ENCODE measurements at places on chromosomes 6 and 20.

DNA sequence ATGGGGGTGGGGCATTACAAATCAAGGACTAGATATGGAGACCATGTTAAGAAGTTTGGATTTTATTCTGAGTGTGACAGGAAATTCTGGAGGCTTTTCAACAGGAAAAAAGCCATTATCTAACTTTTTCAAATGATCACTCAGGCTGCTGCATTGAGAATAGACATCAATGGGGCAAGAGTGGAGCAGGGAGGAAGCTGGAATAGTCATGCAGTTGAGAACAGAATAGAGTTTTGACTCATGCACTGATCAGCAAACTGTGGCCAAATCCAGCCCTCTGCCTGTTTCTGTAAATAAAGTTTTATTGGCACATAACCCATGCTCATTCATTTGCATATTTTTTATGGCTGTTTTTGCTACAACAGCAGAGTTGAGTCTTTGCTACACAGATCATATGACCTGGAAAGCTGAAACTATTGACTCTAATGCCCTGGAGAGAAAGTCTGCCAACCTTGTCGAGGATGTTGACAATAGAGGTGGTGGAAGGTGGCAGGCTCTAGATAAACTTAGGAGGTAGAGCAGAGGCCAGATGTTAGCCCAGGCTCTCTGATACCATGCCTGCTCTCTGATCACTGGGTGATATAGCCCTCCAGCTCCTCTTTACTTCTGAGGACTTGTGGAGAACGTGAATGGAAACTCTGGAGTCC lies 441.8 kb downstream of the PTPRT start:
- no peak for DNase-seq

DNA sequence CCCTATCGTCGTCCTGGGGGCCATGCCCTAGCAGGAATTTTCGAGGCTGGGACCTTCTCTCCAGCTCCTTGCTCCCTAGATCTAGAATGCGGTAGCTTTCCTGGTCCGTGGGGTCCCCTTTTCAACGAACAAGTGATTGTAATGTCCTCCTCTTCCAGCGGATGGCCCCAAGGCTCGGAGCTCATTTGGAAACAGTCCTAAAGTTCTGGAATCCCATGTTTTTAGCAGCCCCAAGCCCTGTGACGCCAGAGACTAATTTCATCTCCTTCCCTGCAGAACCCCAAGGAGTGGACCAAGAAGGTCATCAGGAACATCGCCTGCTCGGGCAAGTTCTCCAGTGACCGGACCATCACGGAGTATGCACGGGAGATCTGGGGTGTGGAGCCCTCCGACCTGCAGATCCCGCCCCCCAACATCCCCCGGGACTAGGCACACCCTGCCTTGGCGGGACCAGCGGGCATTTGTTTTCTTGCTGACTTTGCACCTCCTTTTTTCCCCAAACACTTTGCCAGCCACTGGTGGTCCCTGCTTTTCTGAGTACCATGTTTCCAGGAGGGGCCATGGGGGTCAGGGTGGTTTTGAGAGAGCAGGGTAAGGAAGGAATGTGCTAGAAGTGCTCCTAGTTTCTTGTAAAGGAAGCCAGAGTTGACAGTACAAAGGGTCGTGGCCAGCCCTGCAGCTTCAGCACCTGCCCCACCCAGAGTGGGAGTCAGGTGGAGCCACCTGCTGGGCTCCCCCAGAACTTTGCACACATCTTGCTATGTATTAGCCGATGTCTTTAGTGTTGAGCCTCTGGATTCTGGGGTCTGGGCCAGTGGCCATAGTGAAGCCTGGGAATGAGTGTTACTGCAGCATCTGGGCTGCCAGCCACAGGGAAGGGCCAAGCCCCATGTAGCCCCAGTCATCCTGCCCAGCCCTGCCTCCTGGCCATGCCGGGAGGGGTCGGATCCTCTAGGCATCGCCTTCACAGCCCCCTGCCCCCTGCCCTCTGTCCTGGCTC lies 48.5 kb downstream of the PYGB start:
- DNase-seq: no peak

DNA sequence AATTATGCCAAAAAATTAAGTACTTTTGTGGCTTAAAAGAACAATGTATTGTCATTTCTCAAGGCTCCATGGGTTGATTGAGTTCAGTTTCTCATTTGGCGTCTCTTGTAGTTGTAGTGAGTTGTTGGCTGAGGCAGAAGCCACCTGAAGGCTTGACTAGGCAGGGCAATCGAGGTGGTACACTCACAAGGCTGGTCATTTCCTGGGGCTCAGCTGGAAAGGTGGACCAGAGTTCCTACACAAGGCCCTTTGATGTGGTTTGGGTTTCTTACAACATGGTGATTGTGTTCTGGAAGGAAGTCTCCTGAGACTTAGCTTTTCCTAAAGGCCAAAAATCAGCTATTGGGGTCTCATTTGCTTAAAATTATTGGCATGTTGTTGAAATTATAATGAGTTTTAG lies 22.6 kb downstream of the MAS1 start:
- DNase-seq: no peak

DNA sequence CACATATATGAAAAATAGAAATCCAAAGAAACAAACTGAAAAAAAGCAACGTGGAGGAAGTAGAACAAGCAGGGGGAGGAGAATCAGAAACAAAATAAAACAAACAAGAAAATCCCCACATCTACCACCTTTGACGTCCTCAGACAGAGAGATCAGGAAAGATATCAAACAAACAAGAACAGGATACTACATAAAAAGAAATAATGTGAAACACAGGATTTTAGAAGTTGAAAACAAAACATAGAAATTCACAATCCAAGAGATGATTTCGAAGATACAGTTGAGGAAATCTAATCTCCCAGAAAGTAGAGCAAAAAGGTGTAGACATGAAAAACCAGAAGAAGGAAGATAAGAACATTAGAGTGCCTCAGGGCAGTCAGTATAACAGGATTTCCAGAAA lies 121.2 kb downstream of the FOXC1 start:
- DNase-seq: no peak

DNA sequence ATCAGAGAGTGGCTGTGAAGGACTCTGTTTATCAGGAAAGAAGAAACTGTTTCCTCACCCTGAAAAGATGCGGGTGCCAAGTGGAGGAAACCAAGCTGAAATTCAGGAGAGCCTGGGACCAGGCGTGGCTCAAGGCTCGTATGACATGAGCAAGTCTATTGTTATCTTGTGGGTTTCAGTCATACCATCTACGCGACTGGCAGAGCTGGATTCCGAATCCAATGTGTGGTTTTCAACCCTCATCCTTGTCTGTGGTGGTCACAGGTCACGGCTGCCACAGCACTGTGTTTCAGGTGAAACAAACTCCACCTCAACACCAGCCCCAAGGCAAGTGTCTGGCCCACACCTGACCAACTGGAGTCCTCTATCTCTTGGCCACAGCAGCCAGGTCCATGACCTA lies 9.1 kb downstream of the MC3R start:
- no peak for DNase-seq

GRCh38 chr6:27303613-27304272 lies 8.3 kb downstream of the POM121L2 start:
- no peak for DNase-seq

GRCh38 chr6:166541876-166542579 lies 44.5 kb downstream of the RAMACL start:
- DNase-seq: no peak

DNA sequence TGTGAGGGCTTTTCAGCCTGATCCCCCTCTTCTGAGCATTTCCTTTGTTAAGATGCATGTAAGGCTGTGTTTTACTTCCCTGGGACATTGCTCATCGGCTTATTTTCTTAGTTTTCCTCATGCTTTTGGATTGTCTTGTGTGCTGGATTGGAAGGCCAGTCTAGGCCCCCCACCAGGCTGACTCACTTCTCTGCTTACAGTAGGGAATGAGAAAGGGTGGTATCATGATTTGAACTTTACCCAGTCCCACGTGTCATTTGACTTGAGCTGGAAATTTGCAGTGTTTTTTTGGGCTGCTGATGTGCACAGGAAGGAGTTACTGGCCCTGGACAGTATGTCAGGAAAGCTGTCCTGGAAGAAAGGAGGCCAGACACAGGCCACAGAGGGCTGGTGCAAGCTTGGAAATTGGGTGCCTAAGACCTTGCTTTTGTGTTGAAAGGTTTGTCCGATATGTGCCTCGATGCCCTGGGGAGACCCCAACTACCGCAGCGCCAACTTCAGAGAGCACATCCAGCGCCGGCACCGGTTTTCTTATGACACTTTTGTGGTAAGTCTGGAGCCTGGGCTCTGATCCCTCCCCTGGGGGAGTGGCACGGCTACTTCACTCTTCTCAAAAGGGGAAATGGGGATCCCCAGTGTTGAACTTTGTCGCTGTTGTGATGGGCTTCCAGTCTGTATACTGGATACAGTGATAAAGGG lies 12.8 kb downstream of the RNF114 start:
- DNase-seq: no peak

GRCh38 chr6:43773050-43773979 lies 3.3 kb downstream of the VEGFA start:
- DNase-seq: no peak

DNA sequence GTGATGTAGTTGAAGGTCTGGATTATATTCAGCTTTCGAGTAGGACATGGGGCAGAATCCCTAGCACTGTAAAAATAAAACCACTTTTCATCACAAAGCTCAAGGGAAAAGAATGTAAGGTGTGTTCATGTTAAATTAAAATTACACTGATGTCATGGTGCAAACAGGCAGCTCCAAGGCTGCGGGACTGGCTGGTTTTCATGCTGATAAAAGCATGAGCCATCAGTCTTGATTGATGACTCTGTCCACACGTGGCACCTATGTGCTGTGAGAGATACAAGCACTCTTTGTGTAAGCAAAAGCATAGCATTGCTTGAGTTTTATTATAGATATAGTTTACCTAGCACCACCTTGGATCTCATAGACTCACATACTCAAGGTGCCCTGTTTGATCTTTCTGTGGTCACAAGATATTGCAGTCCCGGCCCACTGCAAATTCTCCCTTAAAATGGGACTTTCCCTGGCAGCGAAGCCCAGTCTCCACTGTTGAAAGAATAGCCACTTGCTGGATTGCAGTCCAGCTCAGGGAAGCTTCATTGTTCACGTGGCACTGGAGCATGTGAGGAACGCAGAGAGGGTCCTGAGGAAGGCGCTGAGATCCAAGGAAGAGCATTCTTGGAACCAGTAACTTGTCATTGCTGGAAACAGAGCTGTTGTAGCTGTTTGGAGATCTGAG lies 90.6 kb downstream of the TIAM2 start:
- no peak for DNase-seq

DNA sequence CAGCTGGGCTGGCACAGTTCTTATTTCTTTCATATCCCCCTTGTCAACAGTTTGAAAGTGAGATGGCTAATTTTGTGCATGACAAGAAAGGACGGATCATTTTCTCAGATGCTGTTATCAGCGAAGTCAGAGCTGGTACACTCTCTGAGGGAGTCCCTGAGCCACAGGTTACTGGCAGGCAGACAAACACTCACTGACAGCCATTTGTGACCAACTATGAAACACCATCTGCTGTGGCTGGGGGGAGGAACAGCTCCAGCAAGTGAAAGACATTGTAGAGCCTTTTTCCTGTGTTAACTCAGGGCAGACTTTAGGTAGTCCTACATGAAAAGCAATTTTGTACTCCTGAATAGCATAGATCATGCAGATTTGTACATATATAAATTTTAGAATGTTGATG lies 22.2 kb downstream of the OLIG3 start:
- DNase-seq: no peak

DNA sequence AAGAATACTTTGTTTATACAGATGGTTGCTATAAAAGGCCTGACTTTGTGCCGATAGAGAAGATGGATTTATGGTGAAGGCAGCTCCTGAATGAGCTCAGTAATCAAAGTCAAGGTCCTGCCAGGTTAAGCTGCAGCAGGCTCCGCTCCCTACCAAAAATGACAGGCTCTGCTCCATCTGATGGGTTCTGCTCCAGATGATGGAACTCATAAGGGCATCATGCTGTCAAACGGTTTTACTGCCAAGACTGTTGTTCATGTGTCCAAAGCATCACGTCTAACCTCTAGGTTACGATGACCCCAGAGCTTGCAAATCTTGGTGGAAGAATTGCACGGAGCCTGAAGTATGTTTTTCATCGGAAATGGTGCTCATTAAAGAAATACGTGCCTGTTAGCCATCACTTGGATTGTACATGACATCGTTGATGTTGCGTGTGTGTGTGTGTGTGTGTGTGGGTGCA lies 19.2 kb upstream of the PTGIS start:
- no peak for DNase-seq
